NCI-H2081 (cell line): ENCODE measurements at places on chromosomes 12 and 14.

DNA sequence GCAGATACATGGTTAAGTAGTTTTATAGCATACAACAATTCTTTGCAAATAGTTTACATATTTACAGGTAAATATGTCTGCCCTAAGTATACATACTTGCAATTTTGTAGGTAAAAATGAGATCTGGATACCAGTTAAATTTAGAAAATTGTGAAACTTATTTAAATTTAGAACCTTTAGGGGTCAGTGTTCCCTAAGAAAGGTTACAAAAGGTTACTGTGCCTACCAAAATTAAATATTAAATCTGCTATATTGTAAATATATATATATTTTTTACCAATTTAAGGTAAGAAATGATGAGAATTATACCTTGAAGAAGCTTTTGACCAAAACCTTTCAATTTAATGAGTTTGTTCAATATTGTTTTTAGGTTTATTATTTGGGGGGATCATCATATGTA, 54.0 kb downstream of the MIPOL1 start:
- DNase-seq: no peak

DNA sequence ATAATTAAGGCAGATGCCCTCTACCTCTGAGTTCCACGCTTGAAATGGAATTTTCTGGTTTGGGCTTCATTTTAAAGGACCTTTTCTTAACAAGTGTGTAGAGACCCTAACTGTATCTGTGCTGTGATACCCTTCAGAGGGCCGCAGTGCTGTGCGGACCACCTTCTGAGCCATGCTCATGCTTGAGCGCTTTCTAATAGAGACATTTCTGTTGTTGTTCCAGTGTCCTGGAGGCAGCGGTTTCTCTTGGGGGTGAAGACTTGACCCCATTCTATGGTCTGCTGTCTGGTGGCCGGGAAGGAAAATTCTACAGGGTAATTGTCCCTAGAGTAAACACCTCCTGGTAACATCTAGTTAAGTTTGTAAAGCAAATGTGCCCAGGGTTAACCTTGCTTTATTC, 46.7 kb upstream of the BCL7A start:
- DNase-seq: no peak

GRCh38 chr12:121537814-121538698, 42.8 kb downstream of the KDM2B start:
- peak; percentile 44 for DNase-seq

DNA sequence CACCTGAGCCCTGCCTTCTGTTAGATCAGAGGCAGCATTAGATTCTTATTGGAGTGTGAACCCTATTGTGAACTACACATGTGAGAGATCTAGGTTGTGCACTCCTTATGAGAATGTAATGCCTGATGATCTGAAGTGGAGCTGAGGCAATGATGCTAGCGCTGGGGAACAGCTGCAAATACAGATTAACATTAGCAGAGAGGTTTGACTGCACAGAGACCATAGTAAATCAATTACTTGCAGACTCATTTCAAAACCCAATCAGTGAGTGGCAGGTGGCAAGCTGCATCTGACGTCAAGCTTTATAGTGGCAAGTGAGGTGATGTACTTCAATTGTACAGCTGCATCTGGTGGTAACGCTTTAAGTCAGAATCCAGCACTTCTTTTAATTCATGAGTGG, 141.6 kb downstream of the GPHN start:
- no peak for DNase-seq

DNA sequence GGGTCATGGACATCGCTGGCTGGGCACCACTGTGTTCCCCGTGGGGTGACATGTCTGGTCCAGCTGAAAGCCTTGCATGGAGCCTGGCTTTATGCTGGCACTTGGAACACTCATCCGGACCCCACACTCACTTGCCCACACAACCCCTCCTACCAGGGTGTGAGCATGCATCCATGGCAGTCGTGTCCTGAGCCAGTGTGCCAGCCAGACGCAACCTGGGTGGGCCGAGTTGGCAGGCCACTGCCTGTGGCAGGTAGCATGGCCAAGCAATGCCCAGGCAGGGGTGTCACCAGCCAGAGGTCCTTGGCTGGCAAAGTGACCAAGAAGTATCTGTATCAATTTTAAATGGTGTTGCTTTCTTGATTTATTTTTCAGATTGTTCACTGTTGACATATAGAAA, 141.7 kb downstream of the CCDC59 start:
- DNase-seq: no peak

- no peak for DNase-seq
Measured at GRCh38 chr12:85865890-85866289, 8.2 kb upstream of the NTS start.

- DNase-seq: no peak
Measured at GRCh38 chr12:31388713-31389112, 62.8 kb upstream of the SINHCAF start.

GRCh38 chr12:124510301-124510970, 57.0 kb downstream of the NCOR2 start:
- DNase-seq: peak; percentile 20

DNA sequence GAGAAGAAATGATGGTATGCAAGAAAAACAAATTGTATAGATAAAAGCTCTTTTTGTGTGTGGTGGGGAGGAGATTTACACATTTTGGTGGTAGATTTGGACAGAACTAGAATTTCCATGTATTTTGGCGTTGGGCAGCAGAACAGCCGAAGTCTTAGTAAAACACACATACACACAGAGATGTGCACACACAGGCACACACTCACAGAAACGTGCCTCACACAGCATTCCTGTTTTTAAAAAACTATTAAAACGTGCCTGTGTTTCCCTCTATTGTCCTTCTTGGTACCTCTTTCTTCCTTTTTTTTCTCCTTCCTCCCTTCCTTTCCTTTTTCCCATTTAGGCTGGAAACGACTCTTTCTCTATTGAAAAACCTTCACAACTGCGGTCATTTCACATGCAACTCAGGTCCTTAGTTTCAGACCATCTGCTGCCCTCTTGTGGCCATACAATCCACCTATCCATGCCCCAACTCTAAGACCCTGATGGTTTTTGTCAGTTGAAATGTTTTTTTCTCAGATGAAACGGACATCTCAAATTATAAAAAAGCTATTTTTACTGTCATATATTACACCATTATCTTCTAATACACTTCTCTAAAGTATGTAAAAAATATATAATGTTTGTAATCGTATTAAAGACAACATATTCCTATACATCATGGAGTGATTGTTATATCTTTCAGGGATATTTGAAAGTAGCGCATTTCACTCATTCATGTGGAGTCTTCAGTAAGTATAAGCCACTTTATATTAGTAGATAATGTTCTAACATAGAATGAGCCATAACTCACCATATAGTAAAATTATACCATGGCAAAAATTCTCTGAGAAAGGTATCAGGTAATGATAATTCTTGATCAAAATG, 386.7 kb upstream of the NOVA1 start:
- DNase-seq: peak; percentile 70

GRCh38 chr12:23906329-23906728, 43.1 kb downstream of the SOX5 start:
- no peak for DNase-seq

- DNase-seq: peak; percentile 82
Measured at GRCh38 chr12:121352682-121353018, 439 bp upstream of the ANAPC5 start.

DNA sequence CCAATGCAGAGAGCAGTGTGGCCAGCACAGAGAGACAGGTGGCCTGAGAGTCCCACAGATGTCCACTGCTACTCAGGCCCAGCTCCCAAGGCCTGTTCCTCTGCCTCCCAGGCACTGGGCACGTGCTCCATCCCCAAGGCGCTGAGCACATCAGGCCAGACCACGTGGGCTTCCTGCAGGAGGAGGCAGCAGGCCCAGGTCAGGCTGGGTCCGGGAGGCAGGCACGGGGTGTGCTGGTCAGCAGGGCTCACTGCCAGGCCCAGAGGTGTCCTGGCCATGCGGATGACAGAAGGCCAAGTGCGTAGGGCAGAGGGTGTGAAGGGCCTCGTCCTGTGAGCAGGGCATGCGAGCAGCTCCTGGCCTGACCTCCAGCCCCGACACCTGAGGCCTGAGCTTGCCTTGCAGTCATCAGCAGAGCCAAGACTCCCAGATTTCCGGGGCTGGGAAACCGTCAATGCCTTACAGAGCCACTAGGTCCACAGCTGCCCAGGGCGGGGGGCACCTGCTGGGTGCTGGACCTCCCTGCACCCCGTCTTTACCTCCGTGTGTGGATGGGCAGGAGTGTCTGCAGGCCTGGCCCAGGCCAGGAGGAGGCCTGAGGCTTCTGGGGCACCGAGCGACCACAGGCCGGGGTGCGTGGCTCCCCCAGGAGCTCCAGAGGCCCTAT, 14.9 kb downstream of the TRMT61A start:
- DNase-seq: no peak

GRCh38 chr12:49525942-49526341, 12.9 kb upstream of the KCNH3 start:
- no peak for DNase-seq

GRCh38 chr14:80933282-80933681, 8.3 kb downstream of the CEP128 start:
- DNase-seq: no peak

DNA sequence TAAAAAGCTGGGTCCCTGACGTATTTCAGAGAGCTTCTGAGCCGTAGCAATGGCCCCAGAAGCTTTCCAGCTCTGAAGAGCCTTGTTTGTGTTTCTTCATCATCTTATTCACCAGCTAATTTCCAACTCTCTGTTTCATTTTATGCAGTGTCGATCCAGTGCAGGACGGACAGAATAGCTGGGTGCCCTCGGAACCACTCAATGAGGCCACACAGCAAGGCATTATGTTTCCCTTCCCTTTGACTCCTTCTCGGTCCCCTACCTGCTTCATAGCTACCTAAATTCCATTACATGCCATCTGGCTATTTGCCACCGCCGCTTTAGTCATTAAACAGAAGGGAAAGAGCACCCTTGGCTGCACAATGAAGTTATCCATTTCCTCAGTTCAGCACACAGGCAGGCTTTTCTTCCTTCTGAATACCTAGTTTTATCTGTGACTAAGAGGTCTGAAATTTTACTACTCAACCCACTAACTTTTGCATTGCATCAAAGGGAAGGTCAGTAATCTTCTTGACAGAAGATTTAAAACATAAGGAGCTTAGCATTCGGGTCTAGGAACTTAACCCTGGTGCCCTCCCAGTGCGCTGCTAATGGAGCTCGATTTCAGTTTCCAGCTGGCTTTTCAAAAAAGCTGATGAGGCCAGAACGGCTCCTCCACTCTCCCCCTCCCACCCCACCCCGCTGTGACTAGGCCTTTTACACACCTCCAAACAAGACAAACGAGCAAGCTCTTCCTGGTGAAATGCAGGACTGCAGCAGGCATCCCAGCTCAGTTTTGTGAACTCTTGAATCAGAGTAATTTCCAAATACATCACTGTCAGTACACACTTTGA, 176.8 kb downstream of the GXYLT1 start:
- no peak for DNase-seq

DNA sequence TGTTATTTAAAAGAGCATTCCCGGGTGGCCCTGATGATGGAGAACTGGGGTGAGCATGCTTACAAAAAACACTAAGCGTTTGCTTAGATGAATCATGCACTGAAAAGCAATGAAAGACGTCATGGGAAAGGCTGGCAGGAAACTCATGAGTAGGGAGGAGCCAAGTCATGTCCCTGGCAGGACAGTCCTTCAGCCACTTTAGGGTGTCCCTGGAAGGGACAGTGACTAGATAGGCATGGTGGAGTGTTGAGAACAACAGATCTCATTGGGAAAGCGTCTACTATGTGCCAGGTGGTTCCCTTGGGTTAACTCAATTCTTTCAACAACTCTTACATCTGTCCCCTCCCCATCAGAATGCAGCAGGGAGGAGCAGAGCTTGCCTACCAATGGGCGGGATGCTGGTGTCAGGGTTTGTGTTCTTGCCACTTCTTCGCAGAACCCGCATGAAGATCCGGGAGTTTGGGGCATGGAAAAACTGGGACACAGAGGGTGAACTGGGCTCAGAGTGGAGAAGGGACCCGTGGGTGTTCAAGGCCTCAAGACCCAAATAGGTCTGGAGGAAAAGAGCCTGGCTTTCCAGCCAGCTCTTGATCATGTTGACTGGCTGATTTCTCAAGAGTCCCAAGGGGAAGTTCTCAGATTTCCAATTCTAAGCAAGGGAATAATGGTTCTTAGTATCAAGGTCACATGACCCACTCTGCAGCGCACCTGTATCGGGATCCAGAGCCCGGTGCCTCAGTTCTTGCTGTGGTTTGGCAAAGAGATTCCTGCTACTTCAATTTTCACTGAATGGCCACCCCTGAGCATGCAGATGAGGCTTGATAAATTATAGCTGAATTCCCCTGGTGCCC, 653.9 kb upstream of the TBX3 start:
- no peak for DNase-seq

- DNase-seq: no peak
Measured at GRCh38 chr12:16228067-16228466, 49.4 kb downstream of the SLC15A5 start.

DNA sequence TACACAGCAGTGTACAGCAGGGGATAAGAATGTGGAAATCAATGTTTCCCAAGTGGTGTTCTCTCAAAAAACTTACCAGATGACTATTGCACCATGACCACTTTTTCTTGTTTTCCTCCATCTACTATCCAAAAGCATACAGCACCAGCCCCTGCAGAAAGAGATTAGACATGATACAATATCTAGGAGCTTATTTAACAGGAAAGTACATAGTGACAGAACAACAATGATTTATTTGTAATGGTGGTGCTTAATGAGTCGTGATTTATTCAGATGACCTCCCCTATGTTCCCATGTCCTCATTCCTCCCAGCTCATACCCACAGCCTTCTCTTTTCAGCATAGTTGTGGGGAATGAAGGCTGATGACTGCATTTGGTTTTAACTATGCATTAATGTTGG, 413.6 kb downstream of the BTG1 start:
- DNase-seq: no peak

DNA sequence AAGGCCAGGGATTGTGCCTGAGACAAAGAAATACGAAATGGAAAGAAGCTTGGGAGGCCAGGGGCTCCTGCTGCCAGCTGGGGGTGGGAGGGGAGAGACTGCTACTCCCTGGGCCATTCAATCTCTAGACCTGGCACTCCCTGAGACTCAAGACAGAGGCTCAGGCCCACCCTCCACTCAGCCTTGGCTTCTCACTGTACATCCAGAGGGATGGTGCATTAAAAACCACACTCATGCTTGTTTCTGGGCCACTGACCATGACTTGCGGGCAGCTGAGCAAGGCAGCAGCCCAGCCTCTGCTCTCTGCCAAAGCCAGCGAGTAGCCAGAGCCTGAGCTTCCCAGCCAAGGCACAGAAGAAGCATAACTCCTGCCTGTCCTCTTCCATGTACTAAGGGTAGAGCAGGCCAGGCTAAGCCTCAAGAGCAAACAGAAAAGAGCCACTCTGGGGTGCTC, 41.5 kb downstream of the PITPNM2 start:
- DNase-seq: no peak

DNA sequence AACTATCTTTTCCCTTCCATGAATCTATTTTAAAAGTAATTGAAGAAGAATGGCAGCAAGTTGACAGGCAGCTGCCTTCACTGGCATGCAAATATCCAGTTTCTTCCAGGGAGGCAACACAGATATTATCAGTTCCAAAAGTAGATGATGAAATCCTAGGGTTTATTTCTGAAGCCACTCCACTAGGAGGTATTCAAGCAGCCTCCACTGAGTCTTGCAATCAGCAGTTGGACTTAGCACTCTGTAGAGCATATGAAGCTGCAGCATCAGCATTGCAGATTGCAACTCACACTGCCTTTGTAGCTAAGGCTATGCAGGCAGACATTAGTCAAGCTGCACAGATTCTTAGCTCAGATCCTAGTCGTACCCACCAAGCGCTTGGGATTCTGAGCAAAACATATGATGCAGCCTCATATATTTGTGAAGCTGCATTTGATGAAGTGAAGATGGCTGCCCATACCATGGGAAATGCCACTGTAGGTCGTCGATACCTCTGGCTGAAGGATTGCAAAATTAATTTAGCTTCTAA, 18.4 kb downstream of the TMPO start:
- DNase-seq: no peak

GRCh38 chr14:32202491-32202997, 525 bp downstream of the RNU6-8 start:
- DNase-seq: no peak
